Kidney (tissue), 22 donors: ENCODE measurements at places on chromosomes 6 and 20. TPM values are rescaled to one million over a fixed set of nuclear protein-coding genes. Genes with fewer than 3 reads are reported as not detected.

Gene C6orf52
- 1.5 TPM for total RNA-seq

Gene C6orf118
- 0.57 TPM for total RNA-seq

Gene NKX2-2
- not detected for total RNA-seq

Gene DUSP15
- total RNA-seq, result 13.2 TPM

Gene GSTA3
- not detected for total RNA-seq

DNA sequence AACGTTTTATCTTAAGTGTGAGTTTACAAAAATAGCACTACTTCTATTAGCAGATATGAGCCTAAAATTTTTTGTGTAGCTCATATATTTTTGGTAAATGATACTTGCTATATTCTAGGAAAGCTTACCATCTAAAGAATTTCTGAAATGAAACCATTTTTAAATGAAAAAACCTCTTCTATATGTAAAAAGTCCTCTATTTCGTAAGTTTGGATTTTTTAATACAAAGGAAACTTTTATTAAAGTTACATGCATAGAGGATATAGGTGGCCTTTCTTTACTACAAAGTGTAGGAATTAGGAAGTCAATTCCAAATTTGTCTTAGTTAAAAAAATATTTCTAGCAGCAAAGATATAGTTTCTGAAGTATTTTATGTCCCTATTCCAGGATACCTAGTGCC is 18.8 kb downstream of the EFHC1 start:
- no peak for DNase-seq

DNA sequence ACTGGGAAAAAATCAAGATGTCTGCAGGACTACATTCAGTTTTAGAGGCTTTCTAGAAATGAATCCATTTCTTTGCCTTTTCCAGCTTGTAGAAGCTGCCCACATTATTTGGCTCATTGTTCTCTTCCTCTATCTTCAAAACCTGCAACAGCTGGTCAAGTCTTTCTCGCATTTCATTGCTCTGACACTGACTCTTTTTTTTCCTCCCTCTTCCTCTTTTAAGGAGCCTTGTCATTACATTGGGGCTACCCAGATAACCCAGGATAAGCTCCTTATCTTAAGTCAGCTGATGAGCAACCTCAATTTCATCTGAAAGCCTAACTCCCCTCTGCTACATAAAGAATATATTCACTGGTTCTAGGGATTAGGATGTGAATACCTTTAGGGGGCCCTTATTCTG is 53.2 kb upstream of the CEP162 start:
- no peak for DNase-seq

- no peak for DNase-seq
Measured at GRCh38 chr6:134546962-134547645, 229.2 kb upstream of the SGK1 start.

DNA sequence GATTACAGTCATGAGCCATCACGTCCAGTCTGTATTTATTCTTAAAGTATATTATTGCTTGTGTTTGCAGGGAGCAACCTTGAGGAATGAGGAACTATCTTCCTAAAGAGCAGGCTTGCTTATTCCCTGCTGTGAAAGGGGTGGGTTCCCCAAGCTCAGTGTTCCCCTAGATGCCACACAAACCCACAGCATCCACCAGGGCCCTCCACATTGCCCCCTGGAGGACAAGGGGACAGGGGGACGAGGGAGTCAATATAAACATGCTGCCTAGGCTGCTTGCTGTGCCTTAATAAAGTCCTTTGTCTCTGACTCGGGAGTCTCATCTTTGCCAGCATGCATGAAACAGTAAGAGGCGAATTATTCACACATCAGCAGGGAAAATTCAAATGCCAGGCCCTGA is 8.0 kb upstream of the IDH3B start:
- no peak for DNase-seq

- peak; percentile 24 for DNase-seq
Measured at GRCh38 chr6:29602564-29603361, 17.8 kb downstream of the OR2H2 start.

GRCh38 chr20:258963-259362 is 1.4 kb downstream of the DEFB132 start:
- no peak for DNase-seq

- DNase-seq, result peak; percentile 76
Measured at GRCh38 chr20:49989234-49990065, 6.7 kb downstream of the SNAI1 start.

GRCh38 chr20:11101243-11101642 is 427.4 kb upstream of the JAG1 start:
- no peak for DNase-seq

DNA sequence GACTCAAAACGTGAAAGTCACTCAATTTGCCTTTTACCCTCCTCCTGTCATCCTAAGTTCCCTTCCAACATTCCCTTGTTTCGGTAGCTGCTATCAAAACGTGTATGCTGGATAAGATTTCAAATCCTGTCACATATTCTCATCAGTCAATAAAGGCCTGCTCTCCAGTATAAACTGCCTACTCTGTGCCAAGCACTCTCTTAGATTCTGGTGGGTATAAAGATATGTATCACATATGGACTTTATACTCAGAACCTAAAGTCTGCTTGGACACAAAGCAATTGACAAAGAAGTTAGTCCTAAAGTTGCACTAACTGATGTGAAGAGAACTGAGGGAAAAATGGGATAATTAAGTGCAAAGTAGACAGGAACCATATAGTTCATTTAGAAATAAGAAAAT is 476.6 kb upstream of the MARCKS start:
- no peak for DNase-seq

GRCh38 chr6:110528930-110529325 is 52.5 kb upstream of the SLC22A16 start:
- DNase-seq, result no peak

- DNase-seq, result peak; percentile 87
Measured at GRCh38 chr20:63775096-63775978, 35.8 kb downstream of the SLC2A4RG start.

DNA sequence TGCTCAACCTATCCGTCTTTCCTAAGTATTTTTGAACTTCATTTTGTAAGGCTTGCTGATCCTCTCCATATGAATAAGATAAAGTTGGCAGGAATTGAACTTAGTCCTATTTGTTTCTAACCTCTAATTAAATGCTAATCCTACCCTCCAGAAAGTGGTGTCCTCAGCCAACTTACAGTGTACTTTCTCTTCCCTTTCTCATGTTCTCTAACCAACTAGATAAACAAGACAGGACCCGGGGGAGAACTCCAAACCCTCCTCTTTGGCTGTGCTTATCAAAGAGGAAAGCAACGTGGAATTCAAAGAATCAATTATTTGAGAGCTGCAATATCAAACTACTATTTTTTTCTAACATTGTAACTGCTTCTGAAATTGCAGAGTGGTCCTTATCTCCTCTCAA is 56.5 kb upstream of the NRSN1 start:
- DNase-seq, result no peak

GRCh38 chr6:11083491-11083890 is 10.1 kb upstream of the SMIM13 start:
- no peak for DNase-seq

DNA sequence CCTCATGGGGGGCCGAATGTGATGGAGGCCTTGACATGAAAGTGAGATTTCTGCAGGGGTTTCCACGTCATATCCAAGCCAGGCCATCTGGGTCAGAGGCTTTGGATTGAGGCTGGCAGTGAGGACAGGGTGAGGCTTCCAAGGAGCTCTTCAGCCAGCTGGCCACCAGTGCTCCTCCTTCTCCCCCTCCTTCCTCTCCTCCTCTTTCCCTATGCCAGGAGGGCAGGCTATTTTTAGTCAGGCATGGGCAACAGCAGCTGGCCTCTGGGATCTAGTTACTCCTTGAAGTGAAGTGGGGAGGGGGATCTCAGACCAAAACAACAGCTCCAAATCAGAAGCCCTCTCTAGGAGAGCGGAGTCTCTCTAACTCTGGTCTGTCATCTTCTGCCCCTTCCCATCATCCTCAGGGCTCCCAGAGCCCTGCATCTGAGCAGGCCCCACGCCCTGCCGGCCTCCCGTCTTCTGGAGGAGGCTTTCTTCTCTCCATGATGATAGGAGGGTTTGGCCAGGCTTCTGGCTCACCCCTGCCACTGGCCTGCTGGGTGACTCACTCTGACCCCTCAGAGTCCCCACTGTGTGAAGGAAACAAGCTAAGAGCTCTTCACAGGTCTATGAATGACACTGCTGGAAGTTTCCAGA is 612 bp downstream of the TNNC2 start:
- peak; percentile 59 for DNase-seq

GRCh38 chr6:108365478-108365877 is 70.6 kb downstream of the AFG1L start:
- no peak for DNase-seq

- no peak for DNase-seq
Measured at GRCh38 chr20:62840244-62841197, 21.1 kb downstream of the TCFL5 start.

- DNase-seq, result no peak
Measured at GRCh38 chr6:36126121-36126520, 4.2 kb upstream of the MAPK13 start.

DNA sequence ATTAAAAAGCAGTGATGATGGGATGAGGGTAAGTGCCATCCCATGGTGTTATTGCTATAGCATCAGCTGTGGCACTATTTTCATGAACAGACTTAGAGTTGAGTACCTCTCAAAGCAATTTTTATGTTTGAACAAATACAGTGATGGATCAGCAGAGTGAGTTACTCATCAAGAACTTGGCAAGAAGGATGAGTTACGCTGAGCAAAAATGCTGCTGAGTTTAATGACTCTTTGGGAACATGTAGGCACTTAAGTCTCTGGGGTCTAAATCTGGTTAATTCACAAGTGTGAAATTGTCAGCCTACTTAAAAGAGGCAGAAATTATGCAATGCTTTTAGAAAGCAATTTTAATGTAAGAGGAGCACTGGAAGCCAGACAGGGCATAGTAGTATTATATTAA is 78.5 kb upstream of the AHI1 start:
- DNase-seq, result no peak
